AML-193 (cell line): ENCODE measurements at places on chromosomes 13 and 19.

DNA sequence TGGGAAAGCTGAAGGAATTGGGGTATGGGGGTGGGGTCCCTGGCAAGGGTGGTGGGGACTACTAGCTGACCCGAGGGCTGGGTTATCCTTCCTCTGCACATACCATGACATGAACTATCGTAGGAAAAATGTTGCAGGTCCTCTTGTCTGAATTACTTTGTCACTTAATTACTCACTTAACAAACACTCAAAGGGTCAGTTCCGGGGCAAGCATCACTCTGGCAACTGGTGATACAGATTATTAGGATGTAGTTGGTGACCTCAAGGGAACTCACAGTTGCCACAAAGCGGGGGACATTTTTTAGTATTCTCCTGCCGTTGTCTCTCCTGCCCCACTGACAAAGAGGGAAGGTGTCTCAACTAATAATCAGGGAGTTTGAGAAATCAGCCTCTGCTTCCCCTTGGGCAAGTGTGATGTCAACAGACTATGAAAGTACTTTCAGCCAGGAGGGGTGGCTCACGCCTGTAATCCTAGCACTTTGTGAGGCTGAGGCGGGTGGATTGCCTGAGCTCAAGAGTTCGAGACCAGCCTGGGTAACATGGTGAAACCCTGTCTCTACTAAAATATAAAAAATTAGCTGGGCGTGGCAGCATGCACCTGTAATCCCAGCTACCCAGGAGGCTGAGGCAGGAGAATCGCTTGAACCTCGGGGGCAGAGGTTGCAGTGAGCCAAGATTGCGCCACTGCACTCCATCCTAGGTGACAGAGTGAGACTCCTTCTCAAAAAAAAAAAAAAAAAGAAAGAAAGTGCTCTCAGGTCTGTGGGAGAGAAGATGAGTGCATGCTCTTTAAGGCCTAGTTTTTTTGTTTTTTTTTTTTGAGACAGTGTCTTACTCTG is 10.3 kb downstream of the DNAJB1 start:
- peak; percentile 59 for DNase-seq

GRCh38 chr13:46839399-46839798 is 42.4 kb upstream of the ESD start:
- DNase-seq: no peak

GRCh38 chr13:112032186-112032993 is 34.6 kb upstream of the SOX1 start:
- no peak for DNase-seq

- DNase-seq: peak; percentile 25
Observed at GRCh38 chr13:27830010-27830409, 37.7 kb downstream of the GSX1 start.

GRCh38 chr13:101511766-101512165 is 59.3 kb downstream of the ITGBL1 start:
- no peak for DNase-seq

DNA sequence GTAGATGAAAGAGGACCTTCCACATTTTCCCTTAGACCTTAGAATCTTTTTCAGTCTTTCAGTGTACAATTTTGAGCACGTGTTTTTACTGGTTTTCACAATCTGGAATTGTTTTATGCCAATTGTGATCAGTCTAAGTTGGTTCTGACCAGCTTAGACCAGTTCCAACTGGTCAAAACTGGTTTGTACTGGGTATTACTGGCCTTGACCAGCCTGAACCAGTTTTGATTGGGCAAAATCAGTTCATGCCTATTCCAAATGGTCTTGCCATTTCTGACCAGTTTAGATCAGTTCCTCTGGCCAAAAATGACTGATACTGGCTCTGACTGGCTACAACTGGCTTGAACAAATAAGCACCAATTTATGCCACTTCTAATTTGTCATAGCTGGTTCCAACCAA is 36.4 kb downstream of the ZNF585A start:
- no peak for DNase-seq

GRCh38 chr19:35959968-35960320 is 23.8 kb downstream of the LRFN3 start:
- DNase-seq: no peak

DNA sequence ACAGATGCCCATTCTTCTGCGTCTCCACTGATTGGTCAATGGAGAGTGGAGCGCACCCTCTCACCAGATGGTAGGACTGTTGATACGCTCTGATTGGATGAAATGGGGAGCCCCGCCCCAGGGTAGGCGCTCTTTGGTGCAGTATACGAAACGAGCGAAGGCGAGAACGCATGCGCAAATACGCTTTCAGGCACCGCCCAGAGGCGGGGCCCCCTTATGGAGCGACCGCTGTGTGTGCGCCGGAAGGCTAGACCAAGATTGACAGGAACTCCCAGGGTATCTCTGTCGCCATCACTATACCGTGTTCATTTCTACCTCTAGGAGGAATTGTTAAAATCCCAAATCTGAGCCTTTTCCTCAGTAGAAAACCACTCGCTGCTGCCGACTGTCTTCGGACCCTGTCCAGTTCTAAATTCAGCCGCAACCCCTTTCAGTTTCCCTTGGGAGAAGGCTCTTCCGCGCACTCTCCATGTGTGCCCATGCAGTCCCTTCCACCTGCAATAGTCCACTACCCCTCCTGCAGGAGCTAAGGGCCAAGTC is 720 bp upstream of the HNRNPL start:
- no peak for DNase-seq
